ENCODE measurements at places on chromosomes 12 and 14.
A peak's percentile ranks its signal among the peaks of the same experiment; 100 is the strongest.

- no peak for DNase-seq
Measured at GRCh38 chr14:55136885-55137786, 8.1 kb downstream of the LGALS3 start.

DNA sequence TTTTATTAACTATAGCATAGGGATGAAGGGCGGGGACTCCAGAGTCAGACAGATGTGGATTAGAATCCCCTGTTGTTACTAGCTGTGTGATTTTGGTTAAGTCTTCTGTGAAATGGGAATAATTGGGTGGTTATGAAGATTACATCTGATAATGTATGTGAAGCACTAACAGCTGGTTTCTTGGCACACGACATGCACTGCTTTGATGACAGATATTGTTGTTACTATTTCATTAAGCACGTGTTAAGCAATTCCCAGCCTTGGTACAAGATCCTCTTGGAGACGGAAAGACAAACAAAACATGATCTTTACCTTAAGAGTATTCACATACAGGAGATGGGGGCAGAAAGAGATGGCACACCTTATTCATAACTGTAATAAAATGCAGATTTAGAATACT is 7.9 kb downstream of the PPFIBP1 start:
- no peak for DNase-seq

DNA sequence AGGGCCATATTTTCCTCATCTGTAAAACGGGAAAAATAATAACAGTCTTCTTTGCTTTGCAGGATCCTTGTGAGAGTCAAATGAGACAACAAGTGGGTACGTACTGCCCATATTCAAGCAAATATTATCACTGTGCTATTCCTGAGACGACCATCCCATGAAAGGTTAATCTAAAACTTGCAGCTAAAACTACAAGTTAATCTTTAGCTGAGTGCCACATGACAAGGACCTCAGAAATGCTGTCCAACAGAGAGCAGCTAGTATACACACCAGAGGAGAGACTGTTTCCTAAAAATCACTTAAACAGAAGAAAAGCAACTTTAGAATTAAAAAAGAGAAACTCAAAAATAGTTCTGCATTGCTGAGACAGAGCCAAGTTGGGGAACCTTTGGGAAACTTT is 162.7 kb upstream of the TMTC2 start:
- no peak for DNase-seq

- DNase-seq: no peak
Measured at GRCh38 chr14:45084946-45085346, 1.0 kb downstream of the PRPF39 start.

- DNase-seq: no peak
Measured at GRCh38 chr12:48454667-48455066, 17.7 kb upstream of the ANP32D start.

DNA sequence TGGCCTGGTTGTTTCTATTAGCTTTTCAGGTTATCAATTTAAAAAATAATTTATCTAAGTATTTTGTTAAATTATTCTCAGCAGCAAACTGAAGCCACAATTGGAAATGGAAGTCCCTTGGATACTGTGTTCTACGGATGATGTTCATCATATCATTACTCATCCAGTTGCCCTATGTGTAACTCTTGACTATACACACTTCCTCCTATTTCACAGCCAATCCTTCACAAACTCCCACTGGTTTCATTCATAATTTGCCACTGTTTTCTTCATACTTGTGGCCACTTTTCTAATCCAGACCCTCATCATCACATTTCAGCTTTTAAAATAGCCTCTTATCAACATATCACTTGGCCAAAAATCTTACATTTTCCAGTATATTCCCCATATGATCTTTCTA is 84.0 kb downstream of the CATSPERB start:
- DNase-seq: no peak

GRCh38 chr14:105334383-105335230 is 20.1 kb downstream of the PACS2 start:
- no peak for DNase-seq

GRCh38 chr14:100383727-100384158 is 60.6 kb downstream of the SLC25A47 start:
- DNase-seq: peak; percentile 56

- DNase-seq: no peak
Measured at GRCh38 chr12:25365340-25365730, 114.6 kb upstream of the KRAS start.

- no peak for DNase-seq
Measured at GRCh38 chr12:10668526-10668925, 5.3 kb downstream of the STYK1 start.

DNA sequence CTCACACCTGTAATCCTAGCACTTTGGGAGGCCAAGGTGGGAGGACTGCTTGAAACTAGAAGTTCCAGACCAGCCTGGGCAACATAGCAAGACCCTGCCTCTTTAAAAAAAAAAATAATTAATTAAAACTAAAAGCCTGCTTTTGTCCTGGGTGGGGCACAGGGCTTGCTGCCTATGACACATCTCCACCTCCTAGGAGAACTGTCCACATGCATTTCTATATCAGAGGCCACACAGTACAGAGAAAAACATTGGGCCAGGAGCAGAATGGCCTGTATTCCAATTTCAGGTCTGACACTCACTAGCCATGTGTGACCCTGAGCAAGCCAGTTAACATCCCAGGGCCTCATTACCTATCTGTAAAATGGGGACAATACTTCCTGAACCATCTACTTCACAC is 31.9 kb downstream of the CCDC88C start:
- no peak for DNase-seq

GRCh38 chr12:46770501-46771183 is 55.2 kb downstream of the SLC38A4 start:
- DNase-seq: no peak

DNA sequence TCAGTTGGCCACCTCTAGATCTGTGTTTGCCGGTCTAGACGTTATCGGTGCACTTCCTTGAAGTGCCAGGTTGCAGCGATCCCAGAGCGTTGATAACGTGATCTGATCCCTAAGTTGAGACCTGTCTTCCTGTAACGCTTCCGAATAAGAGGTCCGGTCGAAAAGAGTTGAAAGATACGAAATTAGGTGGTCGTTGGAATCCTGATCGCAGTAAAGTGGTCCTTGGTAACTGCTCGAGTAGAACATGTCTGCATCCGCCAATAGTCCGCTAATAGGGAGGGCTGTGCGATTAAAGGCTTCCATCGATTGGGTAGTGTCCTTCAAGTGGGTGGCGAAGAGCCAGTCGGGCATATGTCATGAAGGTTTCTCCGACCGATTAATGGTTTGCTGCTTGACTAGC is 2.7 kb downstream of the SRSF5 start:
- DNase-seq: no peak

- no peak for DNase-seq
Measured at GRCh38 chr12:106736051-106736957, 38.2 kb upstream of the RIC8B start.

DNA sequence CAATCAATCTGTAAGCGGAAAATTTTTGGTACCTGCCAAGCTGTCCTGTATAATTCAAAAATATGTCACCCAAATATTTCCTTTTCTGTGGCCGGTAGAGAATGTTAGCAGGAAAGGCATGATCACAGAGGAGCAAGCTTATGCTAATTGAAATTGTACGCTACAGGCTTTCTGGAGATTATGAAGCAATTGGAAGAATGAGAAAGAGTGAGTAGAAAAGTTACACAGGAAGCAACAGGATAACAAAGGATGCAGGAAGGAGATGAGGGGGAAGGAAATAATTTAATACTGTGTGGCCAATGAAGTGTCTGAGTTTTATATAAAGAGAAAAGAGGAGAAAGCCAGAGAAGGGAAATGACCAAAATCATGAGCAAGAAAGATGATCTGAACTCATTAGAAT is 627.2 kb upstream of the STXBP6 start:
- DNase-seq: no peak

GRCh38 chr12:72025524-72025923 is 86.9 kb downstream of the TPH2 start:
- no peak for DNase-seq

- DNase-seq: peak; percentile 67
Measured at GRCh38 chr14:49861699-49862088, 9.1 kb upstream of the NEMF start.

DNA sequence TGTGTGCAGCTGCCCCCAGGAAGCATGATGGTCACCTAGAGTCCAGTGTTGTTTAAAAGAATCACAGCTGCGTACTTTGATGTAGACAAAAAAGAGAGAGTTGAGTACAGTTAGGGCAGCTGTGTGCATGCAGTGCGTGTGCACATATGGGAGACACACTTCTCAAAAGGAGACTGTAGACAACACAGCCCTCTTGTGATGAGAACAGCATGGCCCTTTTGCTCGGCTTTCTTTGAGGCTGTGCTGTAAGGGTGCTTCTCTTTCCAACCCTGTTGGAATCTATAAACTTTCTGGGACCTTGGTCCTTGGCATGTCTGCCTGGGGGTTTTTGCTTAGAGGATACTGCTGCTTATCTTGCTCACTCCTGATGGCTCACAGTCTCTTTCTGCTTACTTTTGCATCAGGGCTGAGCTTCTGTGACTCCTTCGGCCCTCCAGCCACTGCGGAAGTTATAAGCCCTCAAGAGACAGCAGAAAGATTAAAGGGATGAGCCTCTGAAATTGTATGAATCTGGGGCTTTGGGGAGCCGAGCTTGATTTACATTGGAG is 102.9 kb downstream of the DYRK2 start:
- DNase-seq: no peak

DNA sequence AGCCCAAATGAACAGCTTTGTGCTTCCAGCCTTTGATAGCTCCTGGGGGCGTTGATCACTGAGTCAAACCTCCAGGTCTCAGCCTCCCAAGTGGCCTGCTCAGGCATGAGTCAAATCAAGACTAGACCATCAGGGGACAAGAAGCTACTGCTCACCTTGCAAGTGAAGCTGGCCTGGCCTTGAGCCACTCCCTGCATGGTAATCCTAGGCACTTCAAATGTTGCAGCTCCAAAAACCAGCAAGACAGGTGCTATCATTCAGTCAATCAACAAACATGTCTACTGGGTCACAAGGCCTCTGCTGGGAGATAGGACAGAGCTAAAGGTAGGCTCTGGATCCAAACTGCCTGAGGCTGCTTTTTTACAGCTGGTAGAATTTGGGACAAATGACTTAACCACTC is 33.1 kb upstream of the NOS1 start:
- no peak for DNase-seq

DNA sequence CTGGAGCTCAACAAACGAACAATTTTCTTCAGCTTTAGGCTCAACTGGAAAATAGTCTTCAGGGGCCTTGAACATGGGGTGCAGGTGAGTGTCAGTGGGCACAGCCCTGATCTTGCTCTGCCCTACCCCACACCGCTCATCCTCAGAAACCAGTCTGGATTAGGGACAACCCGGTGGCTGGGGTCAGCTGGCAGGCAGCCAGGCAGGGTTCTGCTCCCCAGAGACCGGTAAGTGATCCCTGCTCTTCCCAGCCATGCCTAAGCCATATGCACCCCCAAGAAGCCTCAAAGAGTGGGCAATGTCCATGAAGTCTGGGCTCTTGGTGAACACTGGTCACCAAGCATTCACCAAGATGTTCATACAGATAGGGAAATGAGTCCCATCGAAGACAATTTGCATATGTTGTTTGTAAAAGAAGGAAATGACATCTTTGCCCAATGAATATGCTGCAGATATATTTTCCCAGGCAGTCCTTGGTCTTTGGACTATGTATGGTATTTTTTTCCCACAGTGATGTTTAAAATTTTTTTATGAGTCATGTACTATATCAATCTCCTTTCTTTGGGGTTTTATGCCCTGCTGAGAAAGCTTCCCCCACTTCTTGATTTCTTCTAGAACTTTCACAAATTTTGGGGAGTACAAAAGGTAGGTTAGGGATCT is 63.9 kb upstream of the VASH1 start:
- DNase-seq: no peak

GRCh38 chr14:57495416-57495815 is 1.8 kb upstream of the CCDC198 start:
- DNase-seq: no peak

- DNase-seq: no peak
Measured at GRCh38 chr14:103897075-103897947, 30.9 kb upstream of the TDRD9 start.

DNA sequence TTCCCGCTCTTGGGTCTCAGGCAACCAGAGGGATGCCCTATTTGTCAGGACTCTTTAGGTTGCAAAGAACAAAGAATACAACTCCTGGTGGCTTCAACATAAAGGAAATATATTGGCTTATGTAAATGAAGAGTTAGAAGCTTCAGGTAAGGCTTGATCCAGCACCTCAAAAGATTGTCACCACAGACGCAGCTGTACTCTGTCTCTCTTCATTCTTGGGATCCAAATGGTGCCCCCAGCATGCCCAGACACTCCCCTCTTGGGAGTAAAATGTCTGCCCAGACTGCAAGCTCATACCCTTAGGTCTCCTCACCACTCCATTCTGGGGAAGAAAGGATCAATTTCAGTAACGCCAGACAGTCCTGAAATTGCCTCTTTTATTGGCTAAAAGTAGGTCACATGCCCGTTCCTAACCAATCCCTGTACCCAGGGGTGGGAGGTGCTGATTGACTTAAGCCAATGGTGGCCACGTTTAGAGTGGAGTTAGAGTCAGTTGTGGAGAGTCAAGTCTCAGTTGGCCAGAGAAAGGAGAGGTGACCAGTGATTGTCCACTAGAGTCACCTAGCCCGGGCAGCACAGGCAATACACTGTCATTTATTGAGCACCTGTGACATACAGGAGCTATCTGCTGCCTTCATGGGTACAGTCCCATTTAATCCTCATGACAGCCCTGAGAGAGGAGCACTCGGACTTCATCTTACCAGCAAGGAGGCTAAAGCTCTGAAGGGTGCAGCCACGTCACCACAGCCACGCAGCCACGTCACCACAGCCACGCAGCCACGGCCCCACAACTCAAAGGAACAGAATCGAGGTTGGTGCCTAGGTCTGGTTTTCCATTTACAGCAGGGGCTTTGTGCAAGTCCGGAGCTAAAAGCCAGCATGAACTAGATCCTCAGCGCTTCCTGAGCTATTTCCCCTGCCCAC is 19.7 kb upstream of the BEGAIN start:
- DNase-seq: no peak

- no peak for DNase-seq
Measured at GRCh38 chr12:2493086-2493485, 301.7 kb upstream of the FKBP4 start.

GRCh38 chr12:131933387-131933786 is 4.3 kb downstream of the PUS1 start:
- DNase-seq: no peak

Measured in NCI-H1105 treated with DMSO at 0.1 percent for 48 hours (cell line).